ENCODE measurements at places on chromosomes 16 and 17.

DNA sequence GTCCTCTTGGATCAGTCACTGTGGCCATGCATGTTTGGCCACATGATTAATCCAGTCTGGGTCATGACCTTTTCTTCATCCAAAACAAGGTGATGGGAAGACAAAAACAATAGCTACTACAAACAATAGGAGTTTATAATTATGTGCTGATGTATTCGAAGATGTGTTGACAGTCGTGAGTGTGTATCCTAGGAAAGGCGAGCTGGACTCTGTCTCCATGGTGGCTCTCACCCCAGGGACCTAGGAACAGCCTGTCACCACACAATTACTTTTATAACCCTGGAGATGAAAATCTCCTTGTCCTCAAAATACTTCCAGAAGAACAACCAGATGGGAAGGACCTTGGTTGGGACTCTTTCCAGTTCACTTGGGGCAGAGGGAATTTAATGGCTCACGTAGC lies 9.8 kb upstream of the PLK1 start:
- peak; percentile 63 for DNase-seq

DNA sequence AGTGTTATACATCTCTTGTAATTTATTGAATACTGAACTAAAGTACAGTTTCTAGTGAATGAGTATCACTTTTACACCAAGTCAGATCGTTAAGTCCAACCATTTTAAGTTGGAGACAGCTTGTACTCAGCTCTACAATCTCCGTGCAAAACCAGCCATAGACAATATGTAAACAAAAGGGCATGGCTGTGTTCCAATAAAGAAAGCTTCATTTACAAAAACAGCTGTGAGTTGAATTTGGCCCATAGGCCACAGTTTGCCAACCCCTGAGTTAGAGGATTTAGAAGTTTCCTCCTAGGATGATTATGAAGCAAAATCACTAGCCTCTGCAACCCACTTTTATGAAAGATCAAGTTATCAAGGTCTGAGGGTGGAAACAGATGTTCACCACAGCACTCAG lies 105.7 kb upstream of the RCVRN start:
- no peak for DNase-seq

DNA sequence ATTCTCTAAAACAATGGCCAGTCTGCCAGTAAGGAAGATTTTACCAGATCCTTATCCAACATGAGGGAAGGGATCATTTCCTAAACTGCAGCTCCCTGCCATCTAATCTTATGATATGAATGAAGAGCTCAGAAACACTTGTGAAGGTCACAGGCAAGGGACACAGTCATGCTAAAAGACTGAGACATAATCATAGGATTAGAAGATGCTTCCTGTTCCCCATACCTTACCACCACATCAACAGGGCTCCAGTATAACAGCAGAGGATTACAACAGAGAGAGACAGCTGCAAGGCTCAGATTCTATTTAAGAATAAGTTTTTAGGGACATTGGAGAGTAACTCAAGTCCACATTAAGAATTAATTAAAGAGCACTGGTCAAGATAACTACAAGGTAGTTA lies 93.3 kb downstream of the BRIP1 start:
- no peak for DNase-seq

- no peak for DNase-seq
Observed at GRCh38 chr17:61338000-61338798, 61.4 kb upstream of the TBX2 start.

DNA sequence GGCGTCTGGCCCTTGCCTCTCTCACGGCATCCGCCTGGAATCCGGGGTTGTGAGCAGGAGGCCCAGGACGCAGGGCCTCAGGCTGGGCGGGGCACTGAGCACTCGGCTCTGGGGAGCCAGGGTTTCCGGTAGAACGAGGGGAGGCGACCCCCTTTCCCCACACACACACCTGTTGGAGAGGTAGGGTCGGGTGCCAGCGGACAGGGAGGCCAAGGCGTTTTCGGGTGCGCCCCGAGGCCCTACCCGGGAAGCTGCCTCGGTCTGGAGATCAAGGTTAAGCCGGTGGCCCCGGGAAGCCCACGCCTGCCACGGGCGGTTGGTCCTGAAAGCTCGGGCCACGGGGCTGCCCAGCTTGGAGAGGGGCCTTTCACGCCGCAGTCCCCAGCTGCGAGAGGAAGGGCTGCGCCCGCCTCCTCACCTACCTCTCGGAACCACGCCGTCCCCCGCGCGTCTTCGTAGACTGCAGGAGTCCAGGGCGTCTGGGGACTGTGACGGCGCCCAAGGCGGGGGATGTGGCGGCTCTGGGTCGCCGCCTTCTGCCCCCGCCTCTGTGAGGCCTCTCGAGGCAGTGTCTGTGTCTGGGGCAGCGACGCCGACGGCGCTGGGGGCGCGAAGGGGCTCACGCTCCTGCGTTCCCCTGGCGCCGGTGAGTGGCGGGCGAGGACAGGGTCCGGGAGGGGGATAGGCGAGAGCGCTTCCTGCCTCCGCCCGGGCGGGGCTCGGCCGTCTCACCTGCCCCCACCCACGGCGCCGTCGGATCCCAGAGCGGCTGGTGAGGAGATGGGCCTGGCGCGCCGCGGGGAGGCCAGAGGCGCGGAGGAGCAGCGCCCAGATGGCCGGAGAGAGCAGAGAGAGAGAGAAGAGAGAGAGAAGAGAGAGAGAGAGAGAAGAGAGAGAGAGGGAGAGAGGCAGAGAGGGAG lies 20.3 kb upstream of the HOXB9 start:
- DNase-seq, result no peak

DNA sequence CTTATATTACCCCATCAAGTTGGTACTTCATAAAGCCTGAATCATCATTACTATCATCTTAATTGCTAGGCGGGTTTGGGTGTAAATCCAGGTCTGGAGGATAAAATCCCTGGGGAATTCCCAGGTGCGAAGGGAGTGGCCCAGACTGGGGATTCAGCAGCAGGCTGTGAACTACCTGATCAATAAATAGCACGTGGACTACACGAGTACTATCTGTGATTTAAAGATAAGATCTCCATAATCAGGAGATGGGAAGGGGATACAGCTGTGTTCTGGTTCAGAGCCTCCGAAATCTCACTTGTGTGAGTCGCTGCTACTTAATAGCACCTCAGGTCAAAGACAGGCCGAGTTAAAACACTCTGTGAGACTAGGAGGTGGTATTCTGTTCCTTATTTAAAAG lies 512.6 kb upstream of the ZFHX3 start:
- DNase-seq, result no peak

All from lung microvascular endothelial cell (primary cell).